ENCODE measurements at places on chromosomes 7 and 10. TPM values are rescaled to one million over a fixed set of nuclear protein-coding genes. Genes with fewer than 3 reads are reported as not detected.

The ZNF503 gene
- not detected for polyA plus RNA-seq

The TFR2 gene
- polyA plus RNA-seq = 0.75 TPM

The MKRN1 gene
- 131 TPM for polyA plus RNA-seq

The FFAR4 gene
- polyA plus RNA-seq = not detected

The PRLHR gene
- polyA plus RNA-seq = not detected

The CYP51A1 gene
- polyA plus RNA-seq = 14.1 TPM

The SUN1 gene
- 53.7 TPM for polyA plus RNA-seq

The FAM237B gene
- not detected for polyA plus RNA-seq

The TLX1 gene
- polyA plus RNA-seq = not detected

The CALML5 gene
- polyA plus RNA-seq = not detected

The GLI3 gene
- 0.13 TPM for polyA plus RNA-seq

The PPP1R9A gene
- not detected for polyA plus RNA-seq

The OR9A4 gene
- not detected for polyA plus RNA-seq

The ASB4 gene
- not detected for polyA plus RNA-seq

The TACC2 gene
- not detected for polyA plus RNA-seq

The OR13A1 gene
- polyA plus RNA-seq = not detected

The STOX1 gene
- 0.17 TPM for polyA plus RNA-seq

The SPDYE2B gene
- polyA plus RNA-seq = not detected

The INSYN2A gene
- not detected for polyA plus RNA-seq

The NKX1-2 gene
- polyA plus RNA-seq = not detected

The COX15 gene
- 31.8 TPM for polyA plus RNA-seq

The SLC29A4 gene
- polyA plus RNA-seq = 0.82 TPM

The PLPP4 gene
- polyA plus RNA-seq = not detected

The LRMDA gene
- polyA plus RNA-seq = not detected

The ADAM12 gene
- polyA plus RNA-seq = 1.9 TPM

The SCIN gene
- polyA plus RNA-seq = 0.07 TPM

The DPY19L1 gene
- 1.8 TPM for polyA plus RNA-seq

The FAM180A gene
- not detected for polyA plus RNA-seq

The TDRD1 gene
- not detected for polyA plus RNA-seq

The IFIT3 gene
- 5.1 TPM for polyA plus RNA-seq

The CYP2C19 gene
- not detected for polyA plus RNA-seq

The MGAM2 gene
- polyA plus RNA-seq = not detected

The CDHR3 gene
- 2.1 TPM for polyA plus RNA-seq

The LEP gene
- polyA plus RNA-seq = not detected

The NUTM2B gene
- polyA plus RNA-seq = 0.14 TPM

The REEP3 gene
- 23.8 TPM for polyA plus RNA-seq

The FXYD4 gene
- polyA plus RNA-seq = not detected

The INTS1 gene
- polyA plus RNA-seq = 6.0 TPM

The CEP55 gene
- polyA plus RNA-seq = 0.69 TPM

The GIMAP6 gene
- polyA plus RNA-seq = 154 TPM

The HOXA6 gene
- polyA plus RNA-seq = not detected

The CHAT gene
- polyA plus RNA-seq = not detected

The PAPSS2 gene
- polyA plus RNA-seq = 0.20 TPM

The EFCAB10 gene
- polyA plus RNA-seq = not detected

The CPED1 gene
- polyA plus RNA-seq = not detected

The ATP5MK gene
- polyA plus RNA-seq = 477 TPM

The FOXP2 gene
- not detected for polyA plus RNA-seq

The NEUROG3 gene
- polyA plus RNA-seq = not detected

The NKX2-3 gene
- polyA plus RNA-seq = 0.09 TPM

The C10orf95 gene
- polyA plus RNA-seq = 0.42 TPM

Data from CD4-positive, alpha-beta memory T cell (primary cell).